ENCODE measurements at places on chromosomes 3 and 15.
A peak's percentile ranks its signal among the peaks of the same experiment; 100 is the strongest.

GRCh38 chr3:126535636-126536035 lies 11.7 kb downstream of the CHST13 start:
- DNase-seq = peak; percentile 35

DNA sequence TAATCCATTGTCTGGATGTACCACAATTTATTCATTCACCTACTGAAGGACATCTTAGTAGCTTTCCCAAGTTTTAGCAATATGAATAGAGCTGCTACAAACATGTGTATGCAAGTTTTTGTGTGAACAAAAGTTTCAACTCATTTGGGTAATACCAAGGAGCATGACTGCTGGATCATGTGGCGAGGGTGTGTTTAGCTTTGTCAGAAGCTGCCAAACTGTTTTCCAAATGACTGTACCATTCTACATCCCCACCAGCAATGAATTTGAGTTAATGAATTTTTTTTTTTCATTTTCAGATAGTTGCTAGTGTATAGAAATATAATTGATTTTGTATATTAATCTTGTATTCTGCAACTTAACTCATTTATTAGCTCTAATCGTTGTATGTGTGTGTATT lies 20.0 kb upstream of the ELP6 start:
- DNase-seq = no peak

- no peak for DNase-seq
Measured at GRCh38 chr3:192039593-192039992, 578.6 kb downstream of the PYDC2 start.

DNA sequence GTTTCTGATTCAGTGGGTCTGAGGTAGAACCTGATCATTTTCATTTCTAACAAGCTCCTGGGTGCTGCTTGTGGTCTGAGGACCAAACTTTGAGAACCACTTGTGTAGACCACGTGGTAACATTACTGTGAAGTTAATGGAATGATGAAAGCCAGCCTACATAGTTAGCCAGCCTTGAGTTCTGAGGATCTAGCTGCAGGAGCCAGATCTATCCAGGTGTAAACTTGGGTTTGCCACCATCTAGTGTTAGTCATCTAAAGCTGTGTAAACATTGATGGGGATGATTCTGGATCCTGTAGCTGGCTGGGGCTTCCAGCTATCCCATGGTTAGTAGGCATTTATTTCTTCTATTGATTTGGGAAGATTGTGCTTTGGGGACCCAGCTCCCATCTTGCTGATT lies 170.0 kb downstream of the TMEM108 start:
- DNase-seq = no peak

GRCh38 chr3:11323813-11324212 lies 51.6 kb downstream of the ATG7 start:
- DNase-seq = no peak

- no peak for DNase-seq
Measured at GRCh38 chr15:88215066-88215648, 41.4 kb downstream of the NTRK3 start.

DNA sequence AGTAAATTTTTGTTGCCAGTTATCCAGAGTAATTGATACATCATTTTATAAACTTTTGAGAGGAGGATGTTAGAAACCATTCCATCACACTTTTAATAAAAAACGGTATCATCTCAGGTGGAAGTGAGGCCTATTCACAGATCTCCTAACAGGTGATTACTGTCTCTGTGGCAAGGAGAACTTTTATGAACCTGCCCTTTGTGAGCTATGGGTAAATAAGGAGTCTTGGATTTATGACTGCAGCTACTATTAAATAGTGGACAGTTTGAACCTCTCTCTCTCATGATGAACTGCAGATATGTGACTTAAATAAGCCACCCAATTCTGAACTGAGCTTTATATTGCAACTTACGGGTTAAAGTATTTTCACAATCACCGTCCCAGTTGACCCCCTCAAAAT lies 45.7 kb downstream of the ZFAND6 start:
- DNase-seq = no peak

- no peak for DNase-seq
Measured at GRCh38 chr3:192902549-192902948, 15.1 kb downstream of the MB21D2 start.

GRCh38 chr3:172568701-172569100 lies 45.5 kb upstream of the TNFSF10 start:
- no peak for DNase-seq

GRCh38 chr15:77625376-77625775 lies 7.3 kb downstream of the LINGO1 start:
- DNase-seq = no peak

- no peak for DNase-seq
Measured at GRCh38 chr3:25686766-25687165, 22.1 kb upstream of the TOP2B start.

DNA sequence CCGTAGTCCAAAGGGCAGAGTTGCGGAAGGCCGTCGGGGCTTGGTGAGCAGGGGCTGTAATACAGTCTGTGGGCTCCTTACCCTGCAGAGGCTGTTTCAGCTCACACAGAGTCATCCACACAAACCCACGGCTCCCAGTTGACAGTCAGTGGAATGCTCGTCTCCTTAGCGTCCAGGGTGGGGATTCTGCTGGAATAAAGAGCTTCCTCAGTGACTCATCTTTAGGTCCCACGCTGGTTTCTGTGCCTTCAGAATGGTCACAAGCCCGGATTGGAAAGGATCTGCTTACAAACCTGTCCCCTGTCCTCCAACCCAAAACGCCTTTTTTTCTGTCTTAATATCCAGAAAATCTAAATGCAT lies 201.3 kb upstream of the TPM1 start:
- no peak for DNase-seq

DNA sequence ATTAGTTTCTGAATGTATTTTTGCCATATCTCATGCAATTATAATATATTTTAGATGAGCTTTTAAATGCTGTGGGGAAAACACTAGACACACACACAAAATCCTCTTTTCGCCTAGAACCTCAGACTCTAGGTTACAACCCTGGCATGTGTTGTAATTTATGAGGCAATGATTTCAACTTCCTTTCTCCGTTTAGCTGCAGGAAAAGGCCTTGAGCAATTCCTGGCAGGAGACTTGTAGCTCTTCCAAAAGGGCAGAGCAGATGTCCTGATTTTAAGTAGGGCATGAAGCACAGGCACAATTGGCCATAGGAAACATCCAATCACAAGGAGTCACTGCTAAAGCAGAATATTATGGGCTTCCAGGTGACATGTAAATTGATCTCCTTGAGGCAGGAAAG lies 82.0 kb downstream of the GPR156 start:
- no peak for DNase-seq

DNA sequence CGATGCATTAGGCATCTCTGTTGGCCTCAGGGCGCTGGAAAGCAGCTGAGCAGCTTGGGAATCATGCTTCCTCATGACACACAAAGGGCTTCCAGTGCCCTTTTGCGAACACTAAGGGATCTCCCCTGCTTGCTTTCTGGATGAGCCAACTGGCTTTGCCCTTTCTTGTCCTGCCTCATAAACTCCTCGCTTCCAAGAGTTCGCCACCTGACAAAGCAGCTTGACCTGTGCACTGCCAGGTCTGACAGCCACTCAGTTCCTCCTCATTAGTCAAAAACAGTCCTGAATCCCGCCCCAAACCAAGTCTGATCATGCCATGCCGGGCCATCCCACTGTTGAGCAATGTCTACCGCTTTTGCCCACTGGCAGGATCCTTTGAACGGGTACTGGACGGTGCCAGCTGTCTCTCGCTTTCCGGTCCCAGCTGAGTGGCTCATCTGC lies 265.4 kb upstream of the LYSMD4 start:
- no peak for DNase-seq

- no peak for DNase-seq
Measured at GRCh38 chr3:107752202-107752990, 229.6 kb downstream of the BBX start.

DNA sequence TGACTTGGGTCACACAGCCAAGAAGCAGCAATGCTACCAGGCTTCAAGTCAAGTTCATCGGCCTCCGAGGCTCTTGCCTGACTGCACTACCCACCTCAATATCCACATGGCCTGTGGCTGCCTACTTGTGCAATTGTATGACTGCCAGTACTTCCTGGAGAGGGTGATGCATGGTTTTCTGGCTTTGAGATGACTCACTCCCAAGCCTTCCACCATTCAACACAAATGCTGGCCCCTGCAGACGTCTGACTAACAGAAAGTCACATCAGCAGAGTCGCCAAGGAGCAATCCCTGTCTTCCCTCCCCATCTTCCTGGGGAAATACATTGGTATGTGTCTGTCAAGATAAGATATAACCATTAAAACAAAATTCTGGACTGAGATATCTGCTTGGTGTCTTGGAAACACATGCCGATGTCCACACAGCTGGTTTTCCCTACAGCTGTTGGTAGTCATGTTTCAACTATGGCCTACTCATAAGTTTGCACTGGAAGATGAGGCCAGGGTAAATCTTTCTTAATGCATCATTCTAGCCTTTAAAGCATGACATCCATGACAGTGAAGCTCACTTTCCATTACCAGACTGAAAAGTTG lies 79.6 kb upstream of the SPATA12 start:
- no peak for DNase-seq

DNA sequence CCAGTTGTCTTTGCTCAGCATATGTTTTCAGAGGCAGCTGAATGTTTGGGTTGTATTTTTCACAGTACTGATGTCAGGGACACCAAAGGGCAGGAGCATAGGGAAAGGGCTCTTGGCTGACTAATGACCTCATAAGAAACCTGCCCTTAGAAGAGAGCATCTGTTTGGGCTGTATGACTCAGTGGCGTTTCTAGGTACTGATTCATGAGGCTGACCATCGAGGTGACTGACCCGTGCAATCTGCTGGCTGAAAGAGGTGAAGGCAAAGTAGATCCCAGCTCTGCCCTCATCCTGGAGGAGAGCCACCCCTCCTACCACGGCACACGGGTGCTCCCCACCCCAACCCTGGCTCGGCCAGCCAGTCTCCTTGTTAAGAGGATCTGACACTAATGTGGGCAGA lies 8.3 kb downstream of the LMCD1 start:
- DNase-seq = no peak

GRCh38 chr15:92466834-92467233 lies 73.2 kb downstream of the ST8SIA2 start:
- DNase-seq = no peak

DNA sequence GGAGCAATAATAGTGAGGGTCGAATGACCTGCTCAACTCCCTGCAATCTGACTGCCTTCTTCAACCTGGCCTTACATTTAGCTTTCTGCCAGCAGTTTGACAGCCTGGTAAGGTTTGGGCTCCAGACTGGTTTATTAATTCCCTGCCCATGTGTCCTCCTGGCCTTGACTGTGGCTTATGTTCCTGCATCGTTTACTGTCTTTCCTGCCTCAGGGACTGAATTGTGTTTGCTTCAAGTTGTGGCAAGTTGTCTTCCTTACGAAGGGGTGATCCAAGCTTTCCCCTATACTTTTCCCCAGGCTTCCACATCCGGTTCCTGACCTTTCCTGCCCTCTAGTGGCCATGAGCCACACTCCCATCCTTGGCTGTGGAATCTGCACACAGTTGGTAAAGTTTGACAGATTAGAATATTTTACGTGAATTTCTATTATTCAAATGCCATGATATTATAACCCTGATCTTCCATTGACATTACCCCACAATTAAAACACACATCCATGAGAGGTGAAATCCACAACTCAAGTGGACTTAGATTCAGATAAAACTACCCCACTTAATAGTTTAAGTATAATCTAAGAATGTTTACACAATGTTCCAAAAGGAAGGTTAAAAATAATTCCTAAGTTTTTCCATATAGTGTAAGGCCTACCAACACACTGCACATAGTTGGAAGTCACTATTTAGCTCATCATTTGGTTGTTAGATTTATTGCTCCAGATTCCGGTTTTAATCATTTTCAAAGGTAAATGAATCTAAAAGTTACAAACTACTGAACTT lies 95.7 kb downstream of the NEDD4 start:
- peak; percentile 64 for DNase-seq

GRCh38 chr3:12630292-12630691 lies 33.6 kb downstream of the RAF1 start:
- DNase-seq = no peak

DNA sequence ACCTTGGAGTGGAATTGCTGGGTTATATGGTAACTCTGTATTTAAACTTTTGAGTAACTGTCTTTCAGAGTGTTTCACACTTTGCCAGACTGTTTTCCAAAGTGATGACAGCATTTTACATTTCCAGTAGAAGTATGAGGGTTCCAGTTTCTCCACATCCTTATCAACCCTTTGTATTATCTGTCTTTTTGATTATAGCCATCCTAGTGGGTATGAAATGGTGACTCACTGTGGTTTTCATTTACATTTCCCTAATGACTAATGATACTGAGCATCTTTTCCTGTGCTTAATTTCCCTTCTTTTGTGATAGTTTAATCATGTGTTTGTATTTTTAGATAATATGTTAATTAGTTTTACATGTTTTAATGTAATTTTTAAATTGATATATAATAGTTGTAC lies 138.1 kb upstream of the DAZL start:
- DNase-seq = no peak

- no peak for DNase-seq
Measured at GRCh38 chr3:172106989-172107388, 67.6 kb downstream of the FNDC3B start.

GRCh38 chr3:119240101-119240590 lies 532 bp downstream of the B4GALT4 start:
- DNase-seq = peak; percentile 85

DNA sequence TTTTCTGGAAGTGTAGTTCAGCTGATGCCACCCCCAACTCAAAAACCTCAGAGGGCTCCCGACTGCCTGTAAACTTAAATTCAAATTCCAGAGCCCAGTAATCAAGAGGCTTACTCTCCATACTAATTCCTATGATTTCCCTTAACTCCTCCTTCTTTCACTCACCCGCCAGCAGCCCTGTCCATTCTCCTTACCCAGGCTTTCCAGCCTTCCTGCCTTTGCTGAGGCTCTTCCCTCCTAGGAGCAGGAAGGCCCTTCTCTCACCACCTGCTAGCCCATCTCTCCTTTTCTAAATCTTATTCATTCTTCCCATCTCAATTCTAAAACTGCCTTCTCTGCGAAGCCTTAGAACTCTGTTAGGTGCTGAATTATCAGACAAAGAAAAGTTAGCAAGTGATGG lies 30.4 kb downstream of the RORA start:
- DNase-seq = no peak

GRCh38 chr15:61364871-61365270 lies 135.8 kb upstream of the RORA start:
- no peak for DNase-seq

GRCh38 chr3:170506556-170506955 lies 79.3 kb downstream of the SLC7A14 start:
- no peak for DNase-seq

DNA sequence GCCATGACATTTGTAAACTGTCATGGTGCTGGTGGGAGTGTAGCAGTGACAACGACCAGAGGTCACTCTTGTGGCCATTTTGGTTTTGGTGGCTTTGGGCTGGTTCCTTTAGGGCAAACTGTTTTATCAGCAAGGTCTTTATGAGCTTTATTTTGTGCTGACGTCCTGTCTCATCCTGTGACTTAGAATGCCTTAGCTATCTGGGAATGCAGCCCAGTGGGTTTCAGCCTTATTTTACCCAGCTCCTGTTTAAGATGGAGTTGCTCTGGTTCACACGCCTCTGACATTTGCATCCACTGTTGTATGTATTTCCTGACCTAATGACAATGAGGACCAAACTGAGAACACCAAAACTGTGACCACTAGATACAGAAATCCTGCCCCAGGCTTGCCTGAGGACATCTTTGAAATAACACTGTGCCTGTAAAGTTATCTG lies 37.6 kb downstream of the RAB8B start:
- DNase-seq = no peak
